NCI-H1417 treated with DMSO at 0.1 percent for 48 hours (cell line): ENCODE measurements at places on chromosomes 3 and 15.

GRCh38 chr3:134527037-134527436 is 41.2 kb downstream of the CEP63 start:
- DNase-seq = no peak

DNA sequence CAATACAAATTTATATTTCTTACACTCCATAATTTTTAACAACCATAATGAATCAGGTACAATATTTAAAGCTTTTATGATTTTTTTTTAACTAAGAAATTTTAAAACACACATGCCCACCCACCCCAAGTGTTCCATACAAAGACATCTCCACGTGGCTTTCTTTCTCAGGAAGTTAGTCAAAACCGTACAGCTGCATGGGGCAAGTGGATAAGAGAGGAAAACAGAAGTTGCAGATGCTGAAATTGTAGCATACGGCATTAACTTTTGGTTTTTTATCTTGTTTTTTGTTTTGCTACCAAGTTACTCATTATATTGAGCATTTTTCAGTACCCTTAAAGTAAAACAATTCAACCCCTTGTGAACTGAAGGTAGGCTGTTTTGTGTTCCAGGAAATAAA is 14.8 kb downstream of the GNB4 start:
- no peak for DNase-seq

- no peak for DNase-seq
These were observed 364.2 kb downstream of the RBMS3 start for GRCh38 chr3:29644956-29645636.

DNA sequence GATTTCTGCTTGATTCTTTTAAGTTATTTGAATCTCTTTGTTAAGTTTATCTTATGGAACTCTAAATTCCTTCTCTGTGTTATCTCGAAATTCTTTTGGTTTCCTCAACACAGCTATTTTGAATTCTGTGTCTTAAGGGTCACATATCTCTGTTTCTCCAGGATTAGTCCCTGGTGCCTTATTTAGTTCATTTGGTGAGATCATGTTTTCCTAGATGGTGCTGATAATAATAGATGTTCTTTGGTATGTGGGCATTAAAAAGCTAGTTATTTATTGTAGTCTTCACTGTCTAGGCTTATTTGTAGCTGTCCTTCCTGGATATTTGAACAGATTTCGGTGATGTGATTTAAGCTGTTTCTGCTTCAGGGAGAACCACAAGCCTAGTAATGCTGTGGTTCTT is 615.6 kb upstream of the NECTIN3 start:
- DNase-seq = no peak

DNA sequence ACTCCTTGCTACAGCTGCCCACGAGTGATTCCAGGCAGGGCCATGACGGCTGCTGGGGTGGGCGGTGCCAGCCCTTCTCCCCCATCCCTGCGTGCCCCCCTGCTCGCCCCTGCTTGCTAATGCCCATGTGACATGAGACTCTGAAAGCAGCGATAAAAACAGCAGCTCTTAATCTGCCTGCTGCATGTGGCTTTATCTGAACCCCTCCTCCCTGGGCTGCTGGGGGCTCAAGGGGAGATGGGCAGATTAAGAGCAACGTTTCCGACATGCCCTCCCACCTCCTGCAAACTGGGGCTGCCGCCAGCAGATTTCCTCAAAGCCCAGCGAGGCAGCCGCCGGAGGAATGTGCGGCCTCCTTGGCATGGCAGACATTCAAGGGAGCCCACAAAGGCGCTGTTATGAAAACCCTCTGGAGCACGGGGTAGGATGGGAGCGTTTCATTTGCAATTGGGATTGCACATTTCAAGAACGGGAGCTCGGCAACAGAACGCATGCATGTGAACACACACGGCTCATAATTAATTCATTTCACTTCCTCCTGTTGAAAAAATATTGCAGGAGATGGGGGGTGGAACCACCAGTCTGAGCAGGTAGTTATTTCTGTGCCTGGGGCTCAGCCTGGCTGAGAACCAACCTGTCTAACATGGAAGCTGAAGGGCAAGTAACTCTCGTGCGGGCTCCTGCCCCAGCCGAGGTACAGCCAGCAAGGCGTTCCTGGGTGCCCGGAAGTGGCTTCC is 504.2 kb upstream of the PROK2 start:
- DNase-seq = no peak

DNA sequence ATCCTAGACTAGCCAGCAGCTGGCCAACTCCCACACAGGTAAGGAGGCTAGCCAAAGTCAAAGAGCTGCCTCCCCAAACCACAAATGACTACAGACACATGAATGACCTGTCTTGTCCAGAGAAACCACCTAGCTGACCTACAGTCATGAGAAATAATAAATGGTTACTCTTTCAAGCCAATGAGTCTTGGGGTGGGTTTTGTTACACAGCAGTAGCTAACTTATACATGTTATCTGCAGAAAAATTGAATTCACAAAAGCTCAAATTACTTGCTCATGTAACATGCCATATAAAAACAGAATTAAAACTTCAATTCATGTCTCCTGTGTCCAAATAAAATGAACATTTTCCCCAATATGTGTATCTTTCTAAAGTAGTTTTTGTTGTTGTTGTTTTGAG is 307.4 kb upstream of the NR2F2 start:
- no peak for DNase-seq

DNA sequence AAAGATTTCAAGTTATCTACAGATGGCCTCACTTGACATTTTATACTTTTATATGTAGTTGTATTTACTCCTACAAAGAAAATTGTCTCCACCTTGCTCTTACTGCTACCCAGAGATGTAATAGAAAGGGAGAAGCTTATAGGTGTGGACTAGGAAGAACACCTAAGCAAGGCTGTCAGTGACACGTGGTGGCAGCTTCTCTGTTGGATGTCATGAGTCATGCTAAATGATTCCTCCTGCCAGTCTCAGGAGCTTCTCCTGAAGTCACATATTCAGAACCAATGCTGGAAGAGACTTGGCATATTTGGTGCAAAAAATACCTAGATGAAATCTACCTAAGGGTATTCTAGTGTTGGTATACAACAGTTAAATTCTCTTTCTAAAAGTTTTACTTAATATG is 184.7 kb downstream of the LRRC3B start:
- DNase-seq = no peak

DNA sequence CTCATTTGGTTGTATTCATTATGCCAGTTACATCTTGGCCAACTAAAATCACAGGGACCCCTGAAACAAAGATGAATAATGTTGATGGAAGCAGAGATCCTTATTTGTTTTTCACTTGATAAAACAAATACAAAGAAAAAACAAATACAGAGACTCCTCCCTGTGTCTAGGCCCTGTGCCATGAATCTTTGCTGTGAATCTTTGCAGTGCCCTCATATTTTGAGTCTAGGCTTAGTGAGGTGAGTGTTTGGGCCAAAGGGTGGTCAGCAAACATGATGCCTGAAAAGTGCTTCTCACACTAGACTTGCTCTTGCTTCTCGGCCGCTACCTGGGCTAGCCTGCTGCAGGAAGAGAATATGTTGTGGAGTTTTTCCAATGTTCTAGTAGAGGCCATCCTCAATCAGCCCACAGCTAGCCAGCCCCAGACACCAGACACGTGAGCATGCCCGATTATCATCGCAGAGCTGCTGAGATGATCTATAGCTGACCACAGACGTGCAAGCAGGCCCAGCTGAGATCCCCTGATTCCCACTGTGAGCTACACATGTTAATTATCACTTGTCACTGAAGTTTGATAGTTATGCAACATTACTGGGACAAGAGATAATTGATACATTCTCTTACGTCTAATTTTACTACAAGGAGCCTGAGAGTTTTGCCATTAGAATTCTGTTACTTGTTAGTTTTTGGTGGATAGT is 191.4 kb downstream of the THRB start:
- no peak for DNase-seq

GRCh38 chr15:76062286-76062685 is 2.5 kb downstream of the TMEM266 start:
- no peak for DNase-seq

GRCh38 chr15:49155834-49156627 is 632 bp upstream of the COPS2 start:
- no peak for DNase-seq

- DNase-seq = no peak
These were observed 441.3 kb downstream of the MAGI1 start for GRCh38 chr3:65597226-65597951.

DNA sequence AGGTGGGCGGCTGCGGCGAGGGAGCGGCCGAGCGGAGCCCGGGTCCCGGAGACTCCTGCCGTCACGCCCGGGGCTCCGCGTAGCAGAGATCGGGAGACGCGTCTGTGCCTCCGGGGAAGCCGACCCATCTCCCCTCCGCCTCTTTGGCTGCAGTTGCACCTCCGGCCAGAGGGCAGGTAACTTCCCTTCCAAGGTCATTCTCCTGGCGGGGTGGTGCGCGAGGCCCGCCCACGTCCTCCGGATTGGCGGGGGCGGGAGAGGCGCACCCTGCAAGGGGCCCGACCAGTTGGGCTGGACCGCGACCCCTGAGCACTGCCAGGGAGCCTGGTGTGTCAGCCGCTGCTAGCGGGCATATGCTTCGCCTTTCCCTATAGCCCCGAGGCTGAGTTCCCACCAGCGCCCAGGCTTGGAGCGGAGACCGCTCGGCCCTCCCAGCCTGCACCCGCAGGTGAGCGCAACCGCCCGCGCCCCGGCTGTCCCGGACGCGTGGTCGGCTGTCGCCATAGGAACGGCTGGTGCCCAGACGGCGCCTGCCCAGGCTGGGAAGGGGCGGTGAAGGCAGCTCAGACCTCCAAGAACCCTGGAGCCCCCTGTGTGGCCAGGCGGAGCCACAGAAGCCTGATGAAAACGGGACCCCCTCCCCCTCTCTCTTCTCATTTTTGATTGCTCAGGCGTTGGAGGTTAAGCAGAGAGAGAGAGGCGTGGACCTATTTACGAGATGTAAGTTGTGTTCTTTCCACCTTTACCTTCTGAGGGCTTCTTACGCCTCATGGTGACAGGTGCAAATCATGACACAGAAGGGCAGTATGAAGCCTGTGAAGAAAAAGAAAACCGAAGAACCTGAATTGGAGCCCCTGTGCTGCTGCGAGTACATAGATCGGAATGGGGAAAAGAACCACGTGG is 453 bp downstream of the ZDHHC23 start:
- DNase-seq = no peak

DNA sequence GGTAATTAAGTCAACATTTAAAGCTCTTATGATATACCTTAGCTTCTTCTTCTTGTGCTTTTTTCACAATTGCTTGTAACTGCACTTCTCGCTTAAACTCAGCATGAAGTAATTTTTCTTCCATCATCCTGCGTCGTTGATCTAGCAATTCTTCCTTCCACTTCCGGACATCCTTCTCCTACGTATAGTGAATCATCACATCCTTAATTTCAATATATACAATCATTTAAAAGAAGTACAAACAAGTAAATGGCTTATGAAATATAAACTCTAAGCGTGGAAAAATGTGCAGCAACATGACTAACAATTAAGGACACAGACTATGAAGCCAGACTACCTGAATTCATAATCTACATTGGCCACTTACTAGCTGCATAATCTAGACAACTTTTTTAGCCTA is 151.4 kb downstream of the SCAPER start:
- no peak for DNase-seq

GRCh38 chr3:22288756-22289155 is 537.7 kb upstream of the ZNF385D start:
- no peak for DNase-seq

DNA sequence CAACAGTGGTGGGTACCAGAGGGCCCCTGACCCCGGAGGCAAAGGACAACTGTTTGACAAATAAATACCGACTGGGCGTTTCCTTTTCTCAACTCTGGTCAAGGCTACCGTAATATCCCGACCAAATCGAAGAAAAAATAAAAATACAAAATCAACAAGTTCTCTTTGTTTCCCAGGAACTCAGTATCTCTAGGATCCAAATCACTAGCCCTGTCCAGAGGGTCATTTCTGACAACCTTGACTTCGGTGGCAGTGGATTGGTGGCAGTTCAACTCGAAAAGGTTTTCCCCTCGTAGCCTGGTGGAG is 456 bp upstream of the DGKG start:
- DNase-seq = no peak

GRCh38 chr3:34016925-34017587 is 218.6 kb downstream of the PDCD6IP start:
- DNase-seq = no peak

GRCh38 chr3:42608581-42608980 is 8.1 kb downstream of the NKTR start:
- no peak for DNase-seq

DNA sequence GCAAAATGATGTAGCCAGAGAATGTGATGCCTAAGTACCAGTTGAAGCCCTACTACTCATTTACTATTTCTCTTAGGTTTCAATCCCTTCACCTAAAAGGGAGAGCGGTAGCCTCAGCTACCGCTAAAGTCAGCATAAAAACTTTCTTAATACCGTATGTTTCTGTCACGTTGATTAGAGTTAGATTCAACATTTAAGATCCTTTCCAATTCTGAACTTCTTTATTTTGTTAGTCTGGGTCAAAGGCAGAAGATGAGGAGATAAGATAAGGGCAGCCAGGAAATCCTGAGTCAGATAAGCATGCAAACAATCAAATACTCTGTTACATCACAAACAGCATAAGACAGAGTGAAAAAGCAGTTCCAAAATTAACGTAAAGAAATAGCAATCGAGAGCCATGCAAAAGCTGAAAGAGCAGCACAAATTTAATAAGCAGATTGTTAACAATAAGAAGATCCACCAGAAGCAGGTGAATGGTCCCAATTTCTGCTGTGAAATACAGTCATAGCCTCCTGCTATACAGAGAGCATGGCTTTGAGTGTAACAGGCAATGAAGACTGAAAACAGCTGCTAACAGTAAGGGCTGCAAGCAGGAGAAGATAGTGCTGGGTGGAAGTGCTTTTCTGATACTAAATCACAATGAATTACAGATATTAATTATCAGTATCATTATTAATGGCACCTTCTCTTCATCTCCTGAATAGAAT is 3.0 kb downstream of the TMEM207 start:
- no peak for DNase-seq

- DNase-seq = no peak
These were observed 183.7 kb downstream of the FRMD5 start for GRCh38 chr15:44011238-44011854.

- no peak for DNase-seq
These were observed 140.1 kb upstream of the BFSP2 start for GRCh38 chr3:133259767-133260166.

DNA sequence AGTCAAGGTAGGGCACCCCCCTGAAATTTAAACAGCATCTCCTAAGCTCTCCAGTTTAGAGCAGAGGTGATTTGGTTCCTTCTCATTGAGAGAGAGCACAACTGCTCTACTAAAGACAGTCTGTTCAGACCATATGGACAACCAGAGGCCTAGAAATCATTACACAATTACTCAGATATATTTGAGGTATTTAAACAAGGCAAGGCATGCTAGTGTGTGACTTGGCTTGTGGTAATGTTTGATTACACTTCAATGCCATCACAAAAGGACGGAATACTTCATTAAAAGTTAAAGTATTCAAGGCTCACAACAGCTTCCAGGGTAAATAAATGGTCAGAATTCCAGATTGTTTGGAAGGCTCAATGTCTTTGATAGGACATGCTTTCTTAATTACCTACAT is 110.2 kb downstream of the LRTM1 start:
- DNase-seq = no peak

- DNase-seq = no peak
These were observed 51.0 kb upstream of the SSR3 start for GRCh38 chr3:156605686-156606605.

GRCh38 chr3:195746346-195746745 is 25.6 kb downstream of the MUC20 start:
- DNase-seq = no peak
